ENCODE measurements at places on chromosomes 3 and 15. TPM values are rescaled to one million over a fixed set of nuclear protein-coding genes. Genes with fewer than 3 reads are reported as not detected.

DNA sequence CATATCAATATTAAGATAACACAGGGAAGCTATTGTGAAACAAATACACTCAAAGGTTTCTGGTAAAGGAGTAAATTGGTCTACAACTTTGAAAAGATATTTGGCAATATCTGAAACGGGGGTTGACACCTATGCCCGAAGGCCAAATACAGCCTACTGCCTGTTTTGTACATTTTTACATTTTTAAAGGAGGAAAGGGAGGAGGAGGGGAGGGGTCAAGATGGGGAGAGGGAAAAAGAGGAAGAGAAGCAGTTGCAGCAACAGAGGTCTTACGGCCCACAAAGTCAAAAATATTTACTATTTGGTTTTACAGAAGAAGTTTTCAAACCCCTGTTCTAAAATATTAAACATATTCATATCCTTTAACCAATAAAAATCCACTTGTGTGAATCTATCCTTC is 94.2 kb downstream of the FMN1 start:
- no peak for DNase-seq

DNA sequence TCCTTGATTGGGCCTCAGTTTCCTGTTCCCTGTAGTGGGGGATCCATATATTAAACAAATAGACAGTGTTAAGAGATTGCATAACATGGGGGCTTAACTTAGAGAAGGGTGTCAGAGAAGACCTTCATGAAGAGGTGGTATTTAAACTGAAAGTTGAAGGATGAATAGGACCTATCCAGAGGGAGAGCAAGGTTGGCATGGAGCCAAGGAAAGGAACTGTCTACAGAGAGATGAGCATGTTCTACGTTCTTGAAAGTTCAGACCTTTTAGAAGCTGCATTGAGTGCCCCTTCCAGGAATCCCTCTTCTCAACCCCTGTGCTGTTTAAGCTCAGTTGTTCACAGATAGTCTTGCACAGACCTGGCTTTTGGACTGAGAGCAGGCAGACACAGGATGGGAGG is 2.4 kb downstream of the HTD2 start:
- no peak for DNase-seq

- no peak for DNase-seq
Observed at GRCh38 chr3:147428754-147429153, 19.6 kb downstream of the ZIC1 start.

DNA sequence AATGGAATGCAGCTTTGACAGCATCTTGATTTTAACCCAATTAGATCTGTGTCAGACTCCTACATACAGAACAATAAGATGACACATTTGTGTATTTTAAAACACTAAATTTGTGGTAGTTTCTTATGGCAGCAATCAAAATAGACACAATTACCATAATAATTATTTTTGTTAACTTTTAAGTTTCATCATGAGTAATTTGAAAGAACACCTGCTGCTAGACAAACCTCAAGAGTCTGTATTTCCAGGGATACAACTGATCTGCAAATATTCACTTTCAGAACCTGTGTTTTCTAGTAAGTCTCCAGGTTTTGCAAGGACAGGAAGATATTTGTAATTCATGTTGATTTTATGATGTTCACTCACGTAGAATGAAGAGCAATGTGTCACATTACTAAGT is 736.8 kb downstream of the DIPK2A start:
- DNase-seq, result no peak

DNA sequence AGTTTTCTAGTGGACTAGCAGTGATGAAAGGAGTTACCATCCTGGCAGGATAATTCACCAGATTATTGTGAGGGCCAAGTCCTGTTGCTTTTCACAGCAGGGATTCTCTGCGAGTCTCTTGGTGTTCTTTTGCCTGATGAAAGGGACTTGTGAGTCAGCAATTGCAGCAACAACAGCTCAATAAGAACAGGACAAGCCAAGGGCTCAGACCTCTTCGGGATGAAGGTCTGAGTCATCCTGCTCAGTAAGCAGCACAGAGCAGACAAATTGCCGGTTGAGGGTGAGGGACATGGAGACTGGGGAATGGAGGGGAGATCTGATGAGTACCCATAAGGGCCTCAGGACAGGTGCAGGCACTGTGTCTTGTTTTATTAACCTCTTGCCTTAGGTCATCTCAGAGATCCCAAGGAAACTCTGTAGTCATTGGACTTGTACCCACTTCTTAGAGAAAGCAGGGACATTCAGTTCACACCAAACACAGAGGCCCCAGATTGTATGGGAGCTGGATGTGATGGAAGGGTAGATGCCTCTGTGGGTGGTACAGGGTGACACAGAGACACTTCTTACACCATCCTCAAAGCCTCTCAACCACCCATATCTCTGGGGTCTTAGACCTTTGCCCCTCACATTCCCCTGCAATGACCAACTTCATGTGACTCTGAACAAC is 173.8 kb upstream of the TLE3 start:
- DNase-seq, result peak; percentile 64

IFT122 gene
- total RNA-seq, result 33.5 TPM

CLEC3B gene
- not detected for total RNA-seq

OXSR1 gene
- 50.4 TPM for total RNA-seq

Measured in Calu3 (cell line).